ENCODE measurements at places on chromosomes 1 and 21.

DNA sequence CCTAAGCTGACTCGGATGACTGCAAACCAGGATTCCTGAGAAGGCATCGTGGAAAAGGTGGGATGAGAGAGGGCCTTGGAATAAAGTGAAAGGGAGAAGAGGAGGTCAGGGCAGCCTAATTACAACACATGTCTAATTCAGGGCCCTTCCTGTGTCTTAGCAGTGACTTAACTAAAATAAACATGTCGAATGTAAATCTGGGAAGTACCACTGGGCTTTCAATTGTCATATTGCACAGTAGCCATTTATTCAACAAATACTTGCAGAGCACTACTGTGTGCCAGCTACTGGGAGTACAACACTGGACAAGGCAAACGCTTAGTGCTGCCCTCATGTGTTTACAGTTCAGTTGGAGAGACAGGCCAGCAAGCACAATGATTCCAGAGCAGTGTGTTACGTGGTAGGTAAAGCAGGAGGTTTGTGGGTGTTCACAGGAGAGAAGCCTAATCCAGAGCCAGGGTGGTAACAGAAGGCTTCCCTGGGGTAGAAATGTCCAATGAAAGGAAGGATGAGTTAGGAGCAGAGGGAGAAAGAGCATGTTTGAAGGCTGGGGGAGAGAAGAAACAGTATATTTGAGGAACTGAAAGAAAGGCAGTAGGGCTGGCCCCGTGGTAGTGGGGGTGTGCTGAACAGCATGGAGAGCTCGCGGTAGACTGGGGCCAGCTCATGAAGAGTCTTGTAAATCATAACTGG, 38.0 kb upstream of the RASAL2 start:
- DNase-seq: no peak

DNA sequence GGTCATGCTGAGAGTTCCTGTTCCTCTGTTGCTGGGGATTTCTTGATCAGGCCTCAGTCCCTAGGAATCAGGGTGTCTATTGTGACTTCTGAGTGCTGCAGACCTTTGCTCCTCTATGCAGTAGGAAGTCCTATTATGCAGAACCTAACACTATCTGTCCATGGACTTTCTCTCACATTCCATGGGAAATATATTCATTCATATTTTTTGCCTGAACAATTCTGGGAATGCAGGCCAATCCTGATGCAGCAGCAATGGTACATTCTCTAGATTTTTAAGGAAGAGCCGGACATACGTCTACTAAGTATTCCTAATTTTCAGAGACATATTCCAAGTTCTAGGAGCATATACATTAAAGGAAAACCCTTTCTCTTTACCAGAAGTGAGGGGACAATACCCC, 61.1 kb upstream of the C1orf87 start:
- DNase-seq: no peak

- peak; percentile 93 for DNase-seq
Measured at GRCh38 chr1:88892357-88892877, 1.1 kb upstream of the GTF2B start.

DNA sequence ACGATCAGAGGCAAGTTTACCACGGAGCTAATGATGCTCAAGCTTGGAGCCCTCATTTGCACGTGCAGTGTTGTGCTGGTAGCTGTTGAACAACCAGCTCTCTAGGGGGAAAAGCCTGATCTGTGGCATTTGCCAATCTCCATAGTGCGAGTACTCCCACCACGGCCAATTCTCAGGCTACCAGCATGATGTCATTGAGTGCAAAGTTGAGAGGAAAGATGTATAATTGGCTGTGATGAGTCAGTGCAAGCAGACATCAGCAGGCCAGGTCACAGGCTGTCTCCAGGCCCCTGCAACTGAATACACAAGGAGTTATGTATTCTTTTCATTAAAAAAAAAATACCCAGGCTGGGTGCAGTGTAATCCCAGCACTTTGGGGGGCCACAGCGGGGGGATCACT, 233.1 kb upstream of the VAMP3 start:
- no peak for DNase-seq

GRCh38 chr1:81607924-81608323, 192.8 kb upstream of the ADGRL2 start:
- no peak for DNase-seq

DNA sequence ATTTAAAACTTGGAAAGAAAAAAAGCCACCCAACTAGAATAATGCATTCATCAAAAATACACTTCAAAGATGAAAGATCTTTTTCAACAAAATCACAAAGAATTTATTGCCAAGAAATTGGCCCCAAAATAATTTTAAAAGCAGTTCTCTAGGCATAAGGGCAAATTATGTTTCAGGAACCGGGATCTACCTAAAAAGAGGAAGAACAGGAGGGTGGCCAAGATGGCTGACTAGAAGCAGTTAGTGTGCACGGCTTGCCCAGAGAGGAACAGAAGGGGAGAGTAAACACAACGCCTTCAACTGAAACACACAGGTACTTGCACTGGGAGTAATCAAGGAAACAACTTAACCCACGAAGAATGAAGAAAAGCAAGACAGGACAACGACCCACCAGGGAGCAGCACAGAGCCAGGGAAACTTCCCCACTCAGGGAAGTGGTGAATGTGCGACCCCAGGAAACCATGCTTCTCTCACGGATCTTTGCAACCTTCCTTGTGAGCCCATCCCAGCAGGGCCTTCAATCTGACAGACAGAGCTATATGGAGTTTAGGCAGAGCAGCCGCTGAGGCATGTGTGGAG, 46.1 kb downstream of the ACKR1 start:
- DNase-seq: no peak

- no peak for DNase-seq
Measured at GRCh38 chr21:32921632-32922230, 104.0 kb upstream of the OLIG2 start.

DNA sequence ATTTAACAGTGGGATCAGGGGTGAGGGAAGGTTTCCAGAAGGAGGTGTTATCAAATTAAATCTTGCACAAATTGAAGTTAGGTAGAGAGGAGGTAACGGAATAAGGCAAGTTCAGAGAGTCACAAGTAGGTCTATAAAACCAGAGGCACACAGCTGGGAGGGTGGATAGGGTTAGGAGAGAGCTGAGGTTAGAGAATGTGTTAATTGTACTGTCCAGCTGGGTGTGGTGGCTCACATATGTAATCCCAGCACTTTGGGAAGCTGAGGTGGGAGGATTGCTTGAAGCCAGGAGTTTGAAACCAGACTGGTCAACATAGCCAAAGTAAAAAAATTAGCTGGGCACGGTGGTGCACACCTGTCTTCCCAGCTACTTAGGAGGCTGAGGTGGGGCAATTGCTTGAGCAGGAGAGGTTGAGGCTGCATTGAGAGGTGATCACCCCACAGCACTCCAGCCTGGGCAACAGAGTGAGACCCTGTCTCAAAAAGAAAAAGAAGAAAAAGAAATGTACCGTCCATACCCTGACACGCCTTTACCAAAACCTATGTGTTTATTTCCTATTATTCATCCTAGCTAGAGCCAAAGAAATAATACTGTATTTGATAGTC, 20.2 kb downstream of the SPATA45 start:
- DNase-seq: no peak

- no peak for DNase-seq
Measured at GRCh38 chr21:34801519-34802132, 132.8 kb downstream of the CLIC6 start.

GRCh38 chr1:180397175-180397574, 105.2 kb downstream of the ACBD6 start:
- DNase-seq: no peak

GRCh38 chr1:55632058-55632457, 416.9 kb upstream of the USP24 start:
- no peak for DNase-seq

- DNase-seq: no peak
Measured at GRCh38 chr1:77313491-77313890, 31.7 kb downstream of the AK5 start.

Data from NCI-H2029 (cell line).